ENCODE measurements at places on chromosomes 7 and 10.
A peak's percentile ranks its signal among the peaks of the same experiment; 100 is the strongest.

DNA sequence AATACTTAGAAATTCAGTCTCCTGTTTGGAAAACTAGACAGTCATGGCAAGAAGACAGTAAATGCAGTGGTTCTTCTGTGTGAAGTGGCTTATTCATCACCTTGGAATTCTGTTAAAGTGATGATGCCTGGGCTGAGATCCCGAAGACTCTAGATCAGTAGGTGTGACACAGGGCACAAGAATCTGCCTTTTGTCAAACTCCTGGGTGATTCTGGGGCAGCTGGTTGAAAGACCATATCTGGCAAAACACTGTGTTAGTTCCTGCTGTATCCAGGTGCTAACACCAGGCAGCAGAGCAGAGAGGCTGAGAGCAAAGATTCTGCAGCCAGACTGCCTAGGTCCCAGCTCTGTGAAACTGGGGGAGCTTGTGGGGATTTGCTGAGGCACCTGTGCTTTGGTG is 26.5 kb downstream of the MRC1 start:
- DNase-seq, result no peak

GRCh38 chr7:88457320-88457719 is 150.6 kb upstream of the STEAP4 start:
- DNase-seq, result no peak

- DNase-seq, result no peak
Measured at GRCh38 chr10:98456043-98456570, 9.4 kb upstream of the HPS1 start.

DNA sequence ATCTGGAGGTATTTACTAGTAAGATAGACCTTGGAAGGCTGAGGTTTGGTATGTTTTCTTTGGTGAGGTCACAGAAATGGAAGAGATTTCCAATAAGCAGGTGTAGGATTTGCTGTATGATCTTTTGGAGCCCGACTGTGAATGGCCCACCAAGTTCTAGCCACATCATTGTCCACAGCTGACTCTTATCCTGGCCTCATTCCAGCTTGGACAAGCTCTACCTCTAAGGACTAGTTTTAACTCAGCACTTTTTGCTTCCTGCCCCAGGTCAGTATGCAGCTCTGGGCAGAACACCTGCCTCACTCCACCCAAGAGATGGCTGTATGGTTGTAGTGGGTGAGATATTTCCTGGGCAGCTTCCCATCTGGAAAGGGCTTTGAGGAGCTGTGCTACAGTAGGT is 6.1 kb upstream of the CPA4 start:
- no peak for DNase-seq

- DNase-seq, result no peak
Measured at GRCh38 chr10:125871338-125871737, 9.8 kb downstream of the DHX32 start.

DNA sequence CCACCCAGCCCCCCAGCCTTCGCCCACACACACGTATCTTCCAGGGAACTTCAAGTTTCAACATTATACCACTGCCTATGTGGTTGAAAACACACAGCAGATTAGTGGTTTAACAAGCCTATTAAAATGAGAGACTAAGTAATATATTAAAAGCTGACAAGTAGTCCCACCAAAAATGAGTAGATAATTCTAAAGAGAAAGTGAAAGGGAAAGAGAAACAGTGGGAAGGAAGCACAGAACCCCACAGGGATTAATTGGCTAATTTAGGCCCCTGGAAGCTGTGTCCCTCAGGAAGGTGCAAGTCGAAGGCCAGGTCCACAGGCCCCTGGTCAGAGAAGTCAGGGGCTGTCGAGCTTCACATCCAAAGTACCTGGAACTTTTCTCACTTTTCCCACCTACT is 210.5 kb upstream of the YAE1 start:
- DNase-seq, result no peak

- no peak for DNase-seq
Measured at GRCh38 chr7:85714043-85714578, 527.3 kb upstream of the SEMA3D start.

- DNase-seq, result no peak
Measured at GRCh38 chr7:92714767-92715166, 121.6 kb downstream of the CDK6 start.

DNA sequence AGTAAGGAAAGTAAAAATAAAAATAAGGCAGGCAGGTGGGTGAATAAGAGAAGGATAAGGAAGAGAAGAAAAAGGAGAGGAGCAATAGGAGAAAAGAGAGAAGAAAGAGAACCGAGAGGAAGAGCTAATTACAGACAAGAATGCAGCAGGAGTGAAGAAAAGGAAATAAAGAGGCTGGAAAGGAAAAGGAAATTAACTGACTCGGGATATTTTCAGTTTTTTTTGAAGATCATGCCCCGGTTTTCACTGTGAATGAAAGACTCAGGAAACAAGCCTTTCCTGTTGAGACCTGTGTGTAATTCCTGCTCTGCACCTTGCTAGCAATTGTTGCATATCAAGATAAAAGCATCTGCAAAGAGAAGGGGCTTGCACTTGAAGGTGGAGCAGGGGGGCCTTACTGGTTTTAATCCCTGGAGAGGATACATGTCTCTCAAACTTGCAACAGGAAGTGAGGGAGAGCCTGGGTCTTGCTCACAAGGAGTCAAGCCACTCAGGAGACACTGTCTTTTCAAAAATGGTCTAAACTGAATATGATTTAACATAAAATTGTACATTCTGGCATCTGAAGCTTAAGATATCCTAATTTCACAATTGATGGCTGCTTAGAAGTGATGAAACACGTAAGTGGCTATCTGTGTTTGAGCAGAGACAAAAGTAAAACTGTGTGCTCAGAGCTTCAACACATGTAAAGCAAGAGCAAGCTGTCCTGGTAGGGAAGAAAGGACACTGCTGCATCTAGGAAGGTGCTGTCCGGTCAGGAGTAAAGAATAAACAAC is 157.6 kb downstream of the FAM107B start:
- no peak for DNase-seq

DNA sequence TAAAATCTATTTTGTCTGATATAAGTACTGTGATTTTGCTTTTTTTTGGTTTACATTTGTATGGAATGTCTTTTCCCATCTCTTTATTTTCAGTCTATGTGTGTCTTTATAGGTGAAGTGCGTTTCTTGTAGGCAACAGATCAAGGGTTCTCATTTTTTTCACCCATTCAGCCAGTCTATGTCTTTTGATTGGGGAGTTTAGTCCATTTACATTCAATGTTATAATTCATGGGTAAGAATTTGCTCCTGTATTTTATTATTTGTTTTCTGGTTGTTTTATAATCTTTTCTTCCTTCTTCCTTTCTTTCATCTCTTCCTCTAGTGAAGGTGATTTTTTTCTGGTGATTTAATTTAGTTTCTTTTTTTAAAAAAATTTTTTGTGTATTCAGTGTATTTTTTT is 104.8 kb upstream of the TMEM229A start:
- no peak for DNase-seq

DNA sequence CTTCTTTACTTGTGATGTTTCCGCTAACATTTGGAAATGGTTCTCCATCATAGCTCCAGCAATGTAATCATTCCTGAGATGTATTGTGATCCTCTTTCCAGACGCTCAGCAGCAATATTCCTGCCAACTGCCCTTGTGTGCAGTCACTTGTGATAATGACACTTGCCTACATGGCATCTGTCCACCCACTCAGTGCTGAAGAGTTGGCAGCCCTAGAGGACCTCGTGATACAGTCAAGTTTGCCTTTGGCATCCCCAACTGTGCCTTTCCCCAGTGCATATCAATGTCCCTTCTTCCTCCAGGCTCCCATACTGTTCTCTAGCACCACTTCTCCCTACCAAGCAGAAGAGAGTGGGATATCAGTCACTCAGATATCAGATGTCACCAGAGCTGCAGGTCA is 64.9 kb downstream of the MYOF start:
- DNase-seq, result no peak

- DNase-seq, result peak; percentile 82
Measured at GRCh38 chr7:34133983-34134782, 228.8 kb downstream of the BMPER start.

DNA sequence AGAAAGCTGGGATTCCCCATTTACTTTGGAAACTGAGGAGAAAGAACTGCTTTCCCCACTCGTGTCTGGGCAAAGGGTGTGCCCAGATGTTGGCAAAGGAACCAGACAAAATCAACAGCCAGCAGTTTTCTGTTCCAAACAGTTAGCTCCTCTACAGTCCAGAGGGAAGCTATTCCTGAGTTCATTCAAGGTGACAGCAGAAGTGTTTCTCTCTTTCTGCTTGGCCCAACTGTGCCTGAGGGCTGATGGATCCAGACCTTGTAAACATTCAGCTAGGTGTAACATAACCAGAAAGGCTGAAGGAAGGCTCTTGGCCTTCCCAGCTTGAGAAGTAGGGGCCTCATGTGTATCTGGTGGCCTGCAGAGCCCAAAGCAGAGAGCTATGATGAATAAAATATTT is 7.0 kb upstream of the ALDH18A1 start:
- DNase-seq, result no peak

DNA sequence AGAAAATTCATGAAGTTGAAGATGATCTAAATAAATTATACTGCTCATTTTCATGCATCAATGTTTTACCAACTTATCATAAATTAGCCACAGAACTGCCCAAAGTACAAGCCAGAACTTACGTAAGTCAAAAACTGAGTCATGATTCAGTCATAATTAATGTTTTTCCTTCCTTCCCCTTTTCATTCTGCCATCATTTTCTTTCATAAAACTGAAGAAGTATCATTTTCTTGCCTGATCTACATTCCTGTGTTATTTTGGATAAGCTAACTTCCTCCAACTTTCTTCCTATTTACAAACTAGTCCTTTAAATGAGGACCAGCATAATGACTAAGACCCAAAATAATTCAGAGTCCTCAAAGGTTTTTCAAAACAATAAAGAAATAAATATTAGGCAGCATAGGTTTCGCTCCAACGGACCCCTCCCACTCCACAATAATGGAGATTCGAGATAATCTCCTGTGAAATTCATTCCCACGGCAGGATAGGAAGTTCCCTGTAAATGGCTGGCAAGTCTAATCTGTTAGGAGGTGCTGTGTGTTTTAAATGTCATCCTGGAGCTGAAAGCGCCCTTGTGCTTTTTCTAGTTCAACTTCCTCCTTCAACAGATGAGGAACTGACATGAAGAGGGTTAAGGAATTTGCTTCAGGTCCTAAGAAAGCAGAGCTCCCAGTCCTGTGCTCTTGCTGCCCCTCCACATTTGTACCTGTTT is 218.9 kb downstream of the DOCK4 start:
- DNase-seq, result no peak

- no peak for DNase-seq
Measured at GRCh38 chr10:96646301-96646700, 59.5 kb upstream of the TM9SF3 start.

DNA sequence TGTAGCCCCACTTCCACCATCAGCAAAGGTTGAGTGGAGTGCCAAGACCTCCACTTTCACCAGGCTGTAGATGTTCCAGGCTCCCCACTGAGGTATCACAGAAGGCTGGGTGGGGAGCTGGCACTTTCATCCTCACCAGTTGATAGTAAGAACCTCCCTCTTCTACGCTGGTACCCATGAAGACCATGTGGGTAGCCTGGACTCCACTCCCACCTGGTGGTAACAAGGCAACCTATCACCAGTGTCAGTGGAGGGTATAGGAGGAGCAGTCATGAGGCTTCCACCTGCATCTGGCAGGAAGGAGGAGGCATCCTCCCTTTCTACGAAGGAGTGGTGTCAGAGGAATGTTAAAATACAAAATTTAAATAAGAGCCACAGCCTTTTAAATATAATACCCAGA is 4.4 kb downstream of the SMIM30 start:
- DNase-seq, result no peak
